Stimulated activated CD4-positive, alpha-beta T cell treated with anti-CD3 and anti-CD28 coated beads, Interleukin-2, amount 100 ng/mL, for 48 hours (primary cell): ENCODE measurements at places on chromosomes 12 and 14.

GRCh38 chr14:94158239-94158883 is 15.8 kb upstream of the PPP4R4 start:
- no peak for DNase-seq

- peak; percentile 70 for DNase-seq
These were observed 138.0 kb downstream of the ASCL4 start for GRCh38 chr12:107912421-107913004.

DNA sequence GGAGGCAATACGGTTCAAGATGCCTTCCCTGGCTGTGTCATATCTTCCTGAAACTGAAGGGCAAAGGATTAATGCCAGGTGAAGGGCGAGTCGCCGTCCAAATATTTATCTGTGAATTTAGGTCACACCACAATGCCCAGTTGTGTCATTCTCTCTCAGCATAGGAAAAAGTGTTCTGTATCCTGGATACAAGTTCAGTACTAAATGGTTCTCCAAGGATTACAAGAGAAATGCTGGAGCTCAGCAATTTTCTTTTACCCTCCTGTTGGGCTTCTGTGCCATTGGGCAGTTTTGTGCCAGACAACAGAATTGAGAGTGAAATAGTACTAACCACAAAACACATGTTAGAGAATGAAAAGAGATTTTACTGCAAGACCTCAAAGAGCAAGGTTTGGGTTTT is 493.9 kb downstream of the EGLN3 start:
- no peak for DNase-seq

DNA sequence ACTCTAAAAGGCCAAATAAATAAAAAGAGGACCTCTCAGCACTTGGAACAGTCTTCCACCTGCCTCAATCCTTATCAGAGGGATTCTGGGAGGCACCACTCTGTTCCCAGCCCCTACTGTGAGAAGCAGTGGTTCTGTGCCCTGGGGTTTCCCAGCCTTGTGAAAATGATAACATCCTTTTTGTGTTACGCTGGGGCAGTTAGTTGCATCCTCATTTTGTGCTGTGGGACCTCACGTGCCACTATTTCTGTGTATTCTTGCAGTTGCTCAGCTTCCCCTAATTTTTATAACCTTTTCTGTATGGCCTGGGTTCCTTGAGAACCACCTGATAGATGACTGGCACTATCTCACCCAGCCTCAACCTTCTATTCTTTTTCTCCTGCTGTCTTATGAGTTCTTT is 10.8 kb upstream of the CMA1 start:
- no peak for DNase-seq

DNA sequence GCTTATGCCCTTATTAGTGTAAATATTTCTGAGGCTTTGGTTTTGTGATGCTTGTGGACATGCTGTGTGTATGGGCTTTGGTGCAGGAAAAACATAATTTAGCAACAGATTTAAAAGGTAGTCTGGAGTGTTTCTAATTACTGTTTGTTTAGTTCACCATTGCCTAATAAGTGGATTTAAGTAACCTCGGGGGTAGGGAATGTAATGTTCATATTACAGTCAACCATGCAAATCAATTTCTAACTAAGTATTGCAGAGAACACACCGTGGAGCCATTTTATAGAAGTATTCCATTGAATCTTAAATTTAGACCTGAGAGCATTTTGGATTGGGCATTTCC is 53.5 kb downstream of the ANO6 start:
- no peak for DNase-seq

DNA sequence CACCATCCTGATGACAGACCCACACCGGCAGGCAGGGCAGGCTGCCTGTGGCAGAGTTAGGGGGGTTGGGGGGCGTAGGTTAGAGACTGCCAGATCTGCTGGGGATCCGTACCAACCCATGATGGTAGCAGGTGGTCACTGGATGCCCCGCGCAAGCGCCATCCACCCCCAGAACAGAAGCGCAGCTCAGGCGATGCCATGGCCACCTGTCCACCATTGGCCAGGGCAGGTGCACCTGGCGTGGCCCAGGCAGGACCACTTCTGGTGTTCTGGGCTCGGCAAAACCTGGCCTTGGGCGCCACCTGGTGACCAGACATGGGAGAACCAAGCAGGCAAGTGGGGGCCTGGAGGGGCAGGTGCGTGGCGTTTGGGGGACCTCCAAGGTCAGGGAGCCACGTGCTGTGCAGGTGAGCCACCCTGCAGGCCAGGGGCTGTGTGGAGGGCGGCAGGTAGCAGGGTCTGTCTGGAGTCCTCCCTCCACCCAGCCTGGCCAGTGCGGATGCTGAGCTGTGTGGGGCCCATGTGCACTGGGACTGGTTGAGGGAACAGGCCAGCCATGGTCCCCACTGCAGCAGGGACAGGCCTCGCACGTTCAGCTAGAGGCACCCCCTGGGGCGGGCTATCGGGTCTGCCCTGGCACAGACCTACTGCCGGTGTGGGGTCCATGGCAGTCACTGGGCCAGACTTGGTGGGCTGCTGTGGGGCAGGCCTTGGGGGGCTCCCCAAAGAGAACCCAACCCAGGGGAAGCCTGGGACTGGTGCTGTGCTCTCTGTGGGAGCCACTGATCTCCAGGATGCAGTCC is 15.6 kb downstream of the BAG5 start:
- peak; percentile 72 for DNase-seq

DNA sequence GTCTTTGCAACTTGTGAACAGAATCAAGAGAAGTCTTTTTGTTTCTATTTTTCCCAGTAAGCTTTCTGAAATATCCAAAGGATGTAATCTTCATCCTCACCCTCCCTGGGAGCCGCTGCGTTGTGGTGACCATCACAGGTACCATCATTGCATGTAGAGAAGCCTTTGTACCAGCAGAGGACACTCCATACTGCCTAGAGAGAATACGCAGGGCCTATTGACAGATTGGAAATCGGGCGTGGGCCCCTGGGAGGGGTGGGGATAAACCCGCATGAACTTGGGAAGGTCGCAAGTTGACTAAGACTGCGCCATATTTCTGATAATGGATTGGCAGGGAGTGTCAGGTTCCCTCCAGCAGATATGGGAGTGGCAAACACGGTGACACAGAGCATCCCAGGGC is 12.7 kb downstream of the KRT1 start:
- no peak for DNase-seq

DNA sequence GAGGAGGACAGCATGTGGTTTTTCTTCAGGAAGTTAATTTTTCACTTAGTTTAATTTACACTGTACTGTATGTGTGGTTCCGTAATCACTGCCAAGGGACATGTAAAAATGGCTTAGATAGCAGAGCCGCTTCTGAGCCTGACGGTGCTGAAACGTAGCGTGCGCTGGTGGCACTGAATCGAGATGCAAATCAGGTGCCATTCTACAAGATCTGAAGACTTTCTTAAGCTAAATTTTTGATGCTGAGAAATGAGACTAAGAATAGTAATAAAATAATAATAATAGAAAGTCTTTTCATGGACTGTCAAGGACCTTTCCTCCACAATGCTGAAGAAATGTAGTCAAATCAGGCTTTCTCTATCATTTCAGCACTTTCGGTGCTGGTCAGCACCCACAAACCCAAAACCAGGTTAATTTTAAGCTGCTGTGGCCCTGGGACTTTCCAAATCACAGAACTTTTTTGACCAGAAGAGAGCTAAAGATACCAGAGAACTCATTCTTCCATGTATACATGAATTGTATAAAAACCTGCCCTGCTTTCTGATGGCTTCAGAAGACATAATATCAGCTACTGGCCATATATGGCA is 183.3 kb upstream of the LMO3 start:
- no peak for DNase-seq

GRCh38 chr12:122126713-122127597 is 47.1 kb downstream of the IL31 start:
- DNase-seq: no peak

- no peak for DNase-seq
These were observed 5.7 kb downstream of the P2RX2 start for GRCh38 chr12:132624186-132624855.

GRCh38 chr12:57170408-57170807 is 23.0 kb upstream of the LRP1-AS start:
- no peak for DNase-seq

GRCh38 chr12:2672863-2673262 is 121.9 kb upstream of the FKBP4 start:
- DNase-seq: no peak

DNA sequence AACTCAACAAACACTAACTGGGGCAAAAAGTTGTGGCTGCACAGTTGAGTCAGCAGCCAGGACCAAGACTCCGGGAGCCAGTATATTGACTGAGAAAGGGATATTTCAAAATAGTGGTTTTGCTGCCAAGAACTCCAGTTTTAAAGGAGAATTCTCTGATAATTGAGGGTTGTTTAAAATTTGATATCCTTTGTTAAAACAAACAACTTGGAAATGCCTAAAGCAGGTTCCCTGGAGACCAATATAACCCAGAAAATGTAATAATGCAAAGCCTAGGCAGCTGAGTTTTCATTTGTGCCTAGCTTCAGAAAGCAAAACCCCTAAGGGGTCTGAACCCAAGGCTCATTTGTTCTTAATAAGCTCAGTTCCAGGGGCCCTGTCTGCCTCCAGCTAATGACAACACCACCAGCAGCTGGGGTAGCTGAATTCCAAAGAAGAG is 311.7 kb upstream of the CCDC196 start:
- no peak for DNase-seq

- DNase-seq: no peak
These were observed 2.4 kb downstream of the TMEM121 start for GRCh38 chr14:105528586-105529318.

GRCh38 chr12:76307083-76307482 is 41.1 kb downstream of the BBS10 start:
- DNase-seq: no peak

- DNase-seq: no peak
These were observed 557.3 kb upstream of the MIS18BP1 start for GRCh38 chr14:45810152-45810872.

GRCh38 chr12:68138480-68138879 is 21.1 kb downstream of the IFNG start:
- no peak for DNase-seq

- no peak for DNase-seq
These were observed 10.9 kb downstream of the EVL start for GRCh38 chr14:100076133-100076532.

GRCh38 chr14:104342435-104343293 is 204.3 kb downstream of the KIF26A start:
- DNase-seq: no peak

DNA sequence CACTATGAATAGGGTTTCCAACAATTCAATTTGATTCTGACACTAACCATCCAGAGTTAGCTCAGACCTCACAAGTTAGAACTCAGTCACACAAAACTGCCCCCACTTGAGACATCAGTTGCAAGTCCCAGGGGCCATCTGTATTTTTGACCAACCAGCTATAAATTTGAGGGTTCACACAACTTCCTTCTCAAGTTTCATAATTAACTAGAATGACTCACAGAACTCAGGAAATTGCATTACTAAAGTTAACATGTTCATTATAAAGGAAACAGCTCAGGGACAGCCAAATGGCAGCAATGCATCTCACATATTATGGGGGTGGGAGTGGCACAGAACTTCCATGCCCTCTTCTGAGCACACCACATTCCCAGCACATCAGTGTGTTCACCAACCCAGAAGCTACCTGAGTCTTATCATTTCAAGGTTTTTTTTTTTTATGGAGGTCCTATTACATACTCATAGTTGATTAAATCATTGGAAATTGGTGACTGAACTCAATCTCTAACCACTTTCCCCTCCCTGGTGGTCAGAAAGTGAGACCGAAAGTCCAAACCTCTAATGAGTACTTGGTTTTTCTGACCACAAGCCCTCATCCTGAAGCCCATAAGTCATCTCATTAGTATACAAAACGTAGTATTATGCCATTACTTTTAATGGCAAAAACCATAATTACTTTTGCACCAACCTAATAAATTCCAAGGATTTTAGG is 1721.5 kb upstream of the SEL1L start:
- DNase-seq: no peak

DNA sequence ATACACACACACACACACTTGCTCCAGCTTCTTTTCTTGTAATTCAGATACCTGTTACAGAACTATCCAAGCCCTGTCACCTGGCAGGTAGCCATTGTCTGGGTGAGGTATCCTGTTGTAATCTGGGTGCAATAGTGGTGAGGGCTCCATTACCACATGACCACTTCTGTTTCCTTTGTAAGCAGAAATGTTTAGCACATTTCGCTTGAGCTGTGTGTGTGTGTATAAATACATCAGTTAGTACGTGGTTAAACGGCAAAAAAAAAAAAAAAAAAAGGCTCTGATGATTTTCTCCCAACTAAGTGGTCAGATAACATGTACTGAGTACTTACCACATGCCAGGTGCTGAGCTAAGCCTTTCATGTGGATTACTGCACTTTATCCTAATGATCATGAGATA is 129.3 kb upstream of the SSTR1 start:
- DNase-seq: no peak

DNA sequence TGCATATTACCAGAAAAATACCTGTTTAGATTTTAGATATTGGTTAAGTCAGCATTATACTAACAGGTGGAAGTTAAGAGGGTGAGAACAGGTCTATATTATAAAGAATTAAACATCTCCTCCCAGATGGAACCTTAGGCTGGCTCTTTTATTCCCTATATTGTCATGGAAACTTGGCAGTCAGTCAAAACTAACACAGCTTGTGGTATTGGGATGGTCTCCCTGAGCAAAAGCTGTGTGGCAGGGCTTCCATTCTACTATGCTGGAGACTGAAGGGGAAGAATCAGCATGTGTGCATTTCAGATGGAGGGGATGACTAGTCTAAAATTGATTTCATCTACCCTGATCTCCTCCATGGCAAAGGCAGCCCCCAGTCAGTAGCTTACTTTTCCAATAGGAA is 66.7 kb downstream of the SMOC1 start:
- no peak for DNase-seq
